ENCODE measurements at places on chromosomes 16 and 17.
A peak's percentile ranks its signal among the peaks of the same experiment; 100 is the strongest.

GRCh38 chr17:48139944-48140343 lies 32.4 kb downstream of the SNX11 start:
- no peak for DNase-seq

- DNase-seq = no peak
Measured at GRCh38 chr16:80569440-80570105, 28.8 kb downstream of the DYNLRB2 start.

GRCh38 chr17:72613396-72613795 lies 479.1 kb downstream of the SLC39A11 start:
- no peak for DNase-seq

GRCh38 chr17:34665150-34665806 lies 85.9 kb downstream of the TMEM132E start:
- DNase-seq = no peak

- DNase-seq = no peak
Measured at GRCh38 chr17:65154770-65155589, 17.8 kb downstream of the RGS9 start.

GRCh38 chr16:4060009-4060408 lies 56.2 kb downstream of the ADCY9 start:
- DNase-seq = no peak

DNA sequence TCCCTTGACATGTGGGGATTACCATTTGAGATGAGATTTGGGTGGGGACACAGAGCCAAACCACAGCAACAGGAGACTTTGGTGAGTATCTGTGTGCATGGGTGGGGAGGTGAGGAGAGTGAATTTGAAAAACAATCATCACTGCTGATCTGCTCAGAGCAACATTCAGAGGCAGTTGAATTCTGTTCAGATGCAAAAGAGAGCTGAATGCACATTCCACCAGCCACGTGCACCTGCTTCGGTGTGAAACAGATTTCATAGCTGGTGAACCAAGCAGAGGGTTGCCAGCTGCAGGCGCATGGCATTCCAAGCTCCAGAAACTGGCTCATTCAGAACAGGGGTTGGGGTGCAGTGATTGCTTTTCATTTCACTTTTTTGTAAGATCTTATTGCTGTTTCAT lies 233.1 kb upstream of the FOXF1 start:
- DNase-seq = peak; percentile 55
